Activated CD8-positive, alpha-beta T cell treated with anti-CD3 and anti-CD28 coated beads, Interleukin-2, amount 10 ng/mL, durations not matched to agents 7 days and 5 days (primary cell): ENCODE measurements at places on chromosomes 6 and 20. TPM values are rescaled to one million over a fixed set of nuclear protein-coding genes. Genes with fewer than 3 reads are reported as not detected.

The TOMM34 gene
- 20.2 TPM for total RNA-seq

The PAK1IP1 gene
- total RNA-seq: 17.6 TPM

The DOK5 gene
- not detected for total RNA-seq

The TXLNB gene
- 0.65 TPM for total RNA-seq

The CST4 gene
- not detected for total RNA-seq

The DUSP22 gene
- total RNA-seq: 33.2 TPM

The TCP11 gene
- total RNA-seq: not detected

DNA sequence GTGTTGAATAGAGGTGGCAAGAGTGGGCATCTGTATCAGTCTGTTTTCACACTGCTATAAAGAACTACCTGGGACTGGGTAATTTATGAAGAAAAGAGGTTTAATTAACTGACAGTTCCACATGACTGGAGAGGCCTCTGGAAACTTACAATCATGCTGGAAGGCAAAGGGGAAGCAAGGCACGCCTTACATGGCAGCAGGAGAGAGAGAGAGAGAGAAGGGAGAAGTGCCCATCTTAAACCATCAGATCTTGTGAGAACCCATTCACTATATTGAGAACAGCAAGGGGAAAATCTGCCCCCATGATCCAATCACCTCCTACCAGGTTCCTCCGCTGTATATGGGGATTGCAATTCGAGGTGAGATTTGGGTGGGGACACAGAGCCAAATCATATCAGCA is 18.6 kb upstream of the PPP1R14C start:
- H3K4me1 ChIP-seq: peaks cover 12% of the 10 kb centered on the region
- H3K4me3 ChIP-seq: no peak overlapping the region
- H3K27me3 ChIP-seq: peaks cover 29% of the 10 kb centered on the region

DNA sequence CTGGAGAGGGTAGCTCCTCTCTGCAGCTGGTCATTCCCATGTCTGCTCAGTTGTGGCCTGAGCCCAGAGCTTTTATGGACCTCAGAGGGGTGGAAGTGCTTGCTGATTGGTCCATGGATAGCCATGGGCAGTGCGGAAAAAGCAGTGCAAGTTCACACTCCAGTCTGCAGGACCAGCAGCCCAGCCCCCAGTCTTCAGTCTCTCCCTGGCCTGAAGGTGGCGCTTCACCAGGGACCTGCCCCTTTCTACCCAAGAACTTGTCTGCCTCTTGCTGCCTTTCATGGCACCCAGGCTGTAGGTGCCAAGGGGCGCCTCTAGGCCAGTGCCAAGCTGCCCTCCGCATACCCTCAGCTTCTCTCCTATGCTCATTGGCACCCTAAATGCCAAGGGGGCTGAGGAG is 91.0 kb downstream of the TBXT start:
- no peaks in the 10 kb centered on the region for H3K36me3 ChIP-seq
- no peak overlapping the region for H3K27ac ChIP-seq
- H3K4me3 ChIP-seq: no peak overlapping the region
- H3K4me1 ChIP-seq: no peaks in the 10 kb centered on the region

DNA sequence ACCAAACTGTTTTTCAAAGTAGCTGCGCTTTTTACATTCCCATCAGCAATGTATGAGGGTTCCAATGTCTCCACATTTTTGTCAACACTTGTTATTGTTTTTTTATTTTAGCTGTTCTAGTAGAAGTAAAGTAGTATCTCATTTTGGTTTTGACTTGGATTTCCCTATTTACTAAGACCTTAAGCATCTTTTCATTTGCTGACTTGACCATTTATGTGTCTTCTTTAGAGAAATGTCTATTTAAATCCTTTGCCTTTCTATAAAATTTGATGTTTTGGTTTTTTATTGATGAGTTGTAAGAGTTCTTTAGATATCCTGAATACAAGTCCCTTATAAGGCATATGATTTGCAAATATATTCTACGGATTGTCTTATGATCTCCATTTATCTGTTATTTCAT is 110.6 kb downstream of the CD164 start:
- H3K4me3 ChIP-seq: no peak overlapping the region
- no peak overlapping the region for H3K27ac ChIP-seq
- H3K27me3 ChIP-seq: peaks cover 5% of the 10 kb centered on the region
- no peaks in the 10 kb centered on the region for H3K4me1 ChIP-seq
- H3K36me3 ChIP-seq: no peaks in the 10 kb centered on the region

DNA sequence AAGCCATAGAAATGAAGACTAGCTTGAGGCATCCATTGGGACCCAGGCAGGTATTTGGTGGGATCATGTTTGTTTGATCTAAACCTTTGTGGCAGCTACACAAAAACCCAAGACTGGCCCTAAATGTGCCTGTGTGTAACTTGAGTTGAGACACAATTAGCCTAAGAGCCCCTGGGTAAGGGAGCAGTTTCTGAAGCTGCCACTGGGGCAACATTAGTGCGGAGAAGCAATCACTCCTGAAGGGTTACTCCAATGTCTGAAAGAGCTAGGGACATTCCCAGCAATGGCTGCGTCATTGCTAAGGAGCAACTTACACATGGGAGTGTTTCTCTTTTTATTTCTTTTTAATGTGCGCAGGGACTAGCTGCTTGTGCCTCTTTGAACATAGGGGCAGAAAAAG is 67.9 kb upstream of the EEF1E1 start:
- no peak for DNase-seq
- H3K27me3 ChIP-seq: peaks cover 2% of the 10 kb centered on the region
- H3K27ac ChIP-seq: no peak overlapping the region
- no peaks in the 10 kb centered on the region for H3K4me1 ChIP-seq
- H3K36me3 ChIP-seq: no peaks in the 10 kb centered on the region
- no peak overlapping the region for H3K4me3 ChIP-seq

GRCh38 chr6:105041880-105042279 is 85.0 kb downstream of the LIN28B start:
- H3K27me3 ChIP-seq: peaks cover 12% of the 10 kb centered on the region
- H3K4me3 ChIP-seq: no peak overlapping the region
- no peak overlapping the region for H3K27ac ChIP-seq
- no peaks in the 10 kb centered on the region for H3K36me3 ChIP-seq
- DNase-seq: no peak

DNA sequence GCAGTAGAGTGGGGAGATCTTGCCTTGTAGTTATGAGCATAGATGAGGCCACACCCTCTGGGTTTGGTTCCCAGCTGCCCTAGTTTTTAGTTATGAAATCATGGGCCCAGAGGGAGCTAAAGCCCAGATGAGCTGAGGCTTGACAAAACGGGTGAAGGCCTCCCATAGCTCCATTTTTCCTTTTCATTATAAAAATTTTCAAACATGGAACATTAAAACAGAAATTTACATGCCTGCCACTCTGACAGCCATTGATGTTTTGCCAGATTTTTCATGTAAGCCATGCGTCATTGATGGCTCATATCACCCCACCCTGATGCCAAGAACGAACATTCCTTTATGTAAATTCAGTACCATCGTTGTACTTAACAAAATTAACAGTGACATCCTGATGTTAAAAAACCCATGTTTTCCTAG is 67.9 kb downstream of the IGF2R start:
- H3K27ac ChIP-seq: no peak overlapping the region
- peaks cover 24% of the 10 kb centered on the region for H3K4me1 ChIP-seq
- H3K36me3 ChIP-seq: peaks cover 60% of the 10 kb centered on the region
- no peak overlapping the region for H3K4me3 ChIP-seq

- H3K27ac ChIP-seq: peak overlapping the region; percentile 12
- H3K36me3 ChIP-seq: peaks cover 19% of the 10 kb centered on the region
- no peak overlapping the region for H3K4me3 ChIP-seq
- H3K4me1 ChIP-seq: peaks cover 64% of the 10 kb centered on the region
Observed at GRCh38 chr6:142839686-142840040, 105.3 kb downstream of the HIVEP2 start.

GRCh38 chr6:41039060-41039998 is at the start of gene UNC5CL:
Gene UNC5CL (minus strand): TSS chr6:41039221. CDS start chr6:41035074, 4,147 bp downstream.
- H3K27me3 ChIP-seq: no peaks in the 10 kb centered on the region
- no peak within 1 kb of the TSS for H3K4me3 ChIP-seq
- DNase-seq: peak; percentile 79
- peaks cover 12% of the 10 kb centered on the region for H3K4me1 ChIP-seq

GRCh38 chr20:45833030-45833882 is at the start of gene SNX21:
Gene SNX21 (plus strand): TSS chr20:45833799. CDS start chr20:45833920, 121 bp downstream.
- peaks cover 3% of the 10 kb centered on the region for H3K27me3 ChIP-seq
- peak within 1 kb of the TSS; percentile 70 for H3K4me3 ChIP-seq
- H3K4me1 ChIP-seq: peaks cover 13% of the 10 kb centered on the region
- H3K27ac ChIP-seq: peak within 1 kb of the TSS; percentile 18

- no peak overlapping the region for H3K27ac ChIP-seq
- H3K36me3 ChIP-seq: no peaks in the 10 kb centered on the region
- DNase-seq: no peak
- no peaks in the 10 kb centered on the region for H3K27me3 ChIP-seq
Observed at GRCh38 chr6:98669371-98669770, 165.0 kb upstream of the POU3F2 start.

- no peak for DNase-seq
- no peak overlapping the region for H3K4me3 ChIP-seq
- no peak overlapping the region for H3K27ac ChIP-seq
- H3K36me3 ChIP-seq: peaks cover 14% of the 10 kb centered on the region
Observed at GRCh38 chr6:155272353-155273232, 8.8 kb downstream of the CLDN20 start.

DNA sequence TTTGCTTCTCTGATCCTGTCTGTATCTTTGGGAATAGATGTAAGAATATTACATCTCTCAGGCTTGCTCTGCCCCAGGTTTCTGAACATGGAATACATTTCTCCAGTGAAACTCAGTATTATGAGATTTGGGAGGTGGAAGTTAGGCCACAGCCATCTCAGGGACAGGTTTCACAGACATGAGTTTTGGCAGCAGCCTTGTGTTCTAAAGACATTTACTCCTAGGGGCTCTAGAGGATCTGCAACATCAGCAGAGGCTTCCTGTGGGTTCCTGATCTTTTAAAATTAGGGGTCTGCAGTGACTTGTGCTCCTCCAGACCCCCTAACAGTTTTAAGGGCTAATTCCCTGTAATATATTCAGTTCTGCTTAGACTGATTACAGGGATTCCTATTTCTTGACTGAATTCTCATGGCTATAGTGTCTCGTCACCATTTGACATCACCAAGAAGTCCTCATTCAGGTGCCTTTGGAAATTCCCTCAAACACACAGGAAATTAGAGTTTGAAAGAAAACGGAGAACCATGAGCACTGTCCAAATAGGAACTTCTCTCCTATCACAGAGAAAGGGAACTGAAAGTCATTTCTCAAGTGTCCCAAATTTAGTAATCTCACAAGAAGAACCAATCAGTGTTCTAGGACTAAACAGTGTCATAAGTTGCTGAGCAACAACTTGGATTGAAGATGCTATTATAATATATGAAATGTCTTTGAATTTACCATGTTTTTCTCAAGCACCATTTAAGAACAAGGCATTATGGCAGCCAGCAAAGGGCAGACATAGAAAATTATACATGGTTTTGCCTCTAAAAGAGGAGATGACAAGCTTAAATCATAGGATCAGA is 2.5 kb upstream of the HLA-DRA start:
- no peak overlapping the region for H3K4me3 ChIP-seq
- DNase-seq: no peak
- H3K36me3 ChIP-seq: no peaks in the 10 kb centered on the region
- no peak overlapping the region for H3K27ac ChIP-seq
- H3K27me3 ChIP-seq: peaks cover 33% of the 10 kb centered on the region

DNA sequence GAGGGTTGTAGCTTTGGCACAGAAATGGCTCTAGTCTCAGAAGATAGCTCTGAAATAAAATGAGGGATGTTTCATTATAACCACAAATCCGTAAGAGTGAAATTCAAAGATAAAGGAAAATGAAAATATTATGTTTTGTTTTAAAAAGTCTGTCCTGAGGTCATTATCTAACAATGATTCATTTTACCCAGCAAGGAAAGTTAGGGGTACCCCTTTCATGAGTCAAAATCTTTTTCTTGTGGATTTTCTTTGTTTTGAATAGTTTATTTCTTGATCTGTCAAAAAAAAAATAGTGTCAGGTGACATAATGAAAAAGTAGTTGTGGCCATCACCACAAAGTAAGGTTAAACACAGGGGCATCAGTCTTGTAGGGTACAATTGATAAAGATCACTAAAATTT is 59.7 kb upstream of the MYB start:
- H3K4me1 ChIP-seq: peaks cover 39% of the 10 kb centered on the region
- peaks cover 2% of the 10 kb centered on the region for H3K36me3 ChIP-seq
- H3K27ac ChIP-seq: no peak overlapping the region
- H3K27me3 ChIP-seq: no peaks in the 10 kb centered on the region

GRCh38 chr6:108733706-108734265 is 114.4 kb upstream of the ARMC2 start:
- H3K4me1 ChIP-seq: no peaks in the 10 kb centered on the region
- DNase-seq: no peak
- no peak overlapping the region for H3K27ac ChIP-seq
- no peaks in the 10 kb centered on the region for H3K36me3 ChIP-seq
- no peak overlapping the region for H3K4me3 ChIP-seq
- H3K27me3 ChIP-seq: peaks cover 5% of the 10 kb centered on the region

DNA sequence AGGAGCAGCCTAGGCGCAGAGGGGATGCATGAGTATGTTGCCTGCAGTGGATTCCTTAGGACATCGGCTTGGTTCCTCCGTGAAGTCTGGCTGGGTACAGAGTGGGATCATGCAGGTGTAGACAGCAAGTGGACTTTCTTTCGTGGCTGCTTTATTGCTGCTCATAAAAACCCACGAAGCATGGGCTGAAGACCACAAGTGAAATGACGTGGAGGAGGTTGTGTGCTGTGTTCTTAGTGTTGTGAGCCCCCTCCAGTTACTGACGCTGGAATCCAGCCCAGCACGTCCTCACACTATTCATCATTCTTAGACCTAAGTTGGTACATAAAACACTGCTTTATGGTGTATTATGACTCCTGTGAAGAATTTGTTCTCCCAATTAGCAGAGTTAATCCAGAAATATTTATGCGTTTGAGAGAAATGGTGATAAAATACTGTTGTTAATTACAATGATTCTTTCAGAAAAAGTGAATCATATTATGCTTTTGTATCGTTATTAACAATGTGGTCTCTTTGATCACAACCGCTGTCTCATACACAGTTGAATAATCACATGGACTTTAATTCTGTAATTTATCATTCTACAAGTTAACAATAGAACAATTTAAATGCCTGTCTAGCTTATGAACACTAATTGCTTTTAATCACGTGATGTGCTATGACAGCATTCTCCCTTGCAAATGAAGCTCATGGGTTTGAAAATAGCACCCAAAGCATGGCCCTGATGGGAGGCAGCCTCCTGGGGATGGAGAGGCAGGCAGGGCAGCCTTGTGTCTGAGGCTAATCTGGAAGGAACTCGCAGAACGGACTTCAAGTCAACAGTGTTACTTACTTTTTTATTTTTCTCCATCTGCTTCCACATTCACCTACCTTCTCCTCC is 233.9 kb upstream of the SYNDIG1 start:
- H3K36me3 ChIP-seq: no peaks in the 10 kb centered on the region
- H3K27me3 ChIP-seq: peaks cover 20% of the 10 kb centered on the region
- no peak overlapping the region for H3K4me3 ChIP-seq
- no peak for DNase-seq

- peaks cover 38% of the 10 kb centered on the region for H3K4me1 ChIP-seq
- H3K4me3 ChIP-seq: no peak overlapping the region
Observed at GRCh38 chr6:150078788-150079187, 9.9 kb upstream of the ULBP3 start.

DNA sequence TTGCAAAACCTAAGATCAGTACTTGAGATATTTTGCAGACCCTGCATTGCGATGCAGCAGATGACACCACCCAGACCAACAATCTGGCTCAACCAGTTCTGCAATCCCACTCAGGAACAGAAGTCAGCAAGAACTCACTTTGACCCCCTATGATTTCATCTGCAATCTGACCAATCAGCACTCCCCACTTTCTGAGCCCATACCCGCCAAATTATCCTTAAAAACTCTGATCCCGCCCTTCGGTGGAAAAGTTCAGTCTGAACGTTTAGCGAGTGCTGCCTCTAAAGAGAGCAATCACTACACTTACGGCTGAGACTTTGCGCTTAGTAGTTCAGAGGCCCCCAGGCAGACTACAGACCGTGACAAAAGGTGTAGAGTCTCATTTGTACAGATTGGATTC is 17.3 kb upstream of the KIAA1586 start:
- peaks cover 4% of the 10 kb centered on the region for H3K36me3 ChIP-seq
- no peak overlapping the region for H3K4me3 ChIP-seq
- DNase-seq: no peak
- no peaks in the 10 kb centered on the region for H3K4me1 ChIP-seq
